ENCODE measurements at places on chromosomes 5 and 9.

GRCh38 chr5:96818125-96818788 is 10.5 kb upstream of the ERAP1 start:
- no peak for DNase-seq

DNA sequence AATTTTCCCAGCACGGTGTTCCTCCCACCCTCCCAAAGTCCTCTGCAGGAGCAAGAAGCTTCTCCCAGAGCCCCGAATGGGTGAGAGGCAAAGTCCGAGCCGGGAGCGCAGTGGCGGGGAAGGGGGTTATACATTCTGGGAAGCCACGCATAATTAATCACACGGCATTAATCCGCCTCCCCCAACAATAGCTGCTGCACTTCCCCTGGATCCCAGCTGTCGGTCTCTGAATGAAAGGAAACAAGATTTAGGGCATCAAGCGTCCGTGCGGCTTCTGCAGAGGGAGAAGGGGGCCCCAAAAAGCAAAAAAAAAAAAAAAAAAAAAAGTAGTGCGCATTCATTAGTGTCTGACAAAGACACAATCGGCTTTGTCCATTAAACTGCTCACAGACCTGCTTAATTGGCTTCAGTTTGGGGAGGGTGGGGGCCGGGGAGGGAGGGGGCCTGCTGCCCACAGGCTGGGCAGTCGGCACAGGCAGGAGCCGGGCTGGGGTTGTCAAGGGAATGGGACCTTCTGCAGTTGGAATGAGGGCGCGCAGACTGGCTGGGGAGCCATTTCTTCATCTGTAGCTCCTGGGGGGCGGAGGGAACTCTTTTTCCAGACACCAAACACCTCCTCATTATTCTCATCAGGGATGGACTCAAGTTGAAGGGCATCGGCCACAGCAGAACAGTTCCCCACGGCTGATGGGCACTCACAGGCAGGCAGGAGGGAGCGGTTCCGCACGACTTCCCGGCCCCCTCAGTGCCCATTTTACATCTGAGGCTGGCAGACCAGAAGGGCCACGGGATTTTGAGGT is 3.4 kb downstream of the NOTCH1 start:
- DNase-seq: no peak

DNA sequence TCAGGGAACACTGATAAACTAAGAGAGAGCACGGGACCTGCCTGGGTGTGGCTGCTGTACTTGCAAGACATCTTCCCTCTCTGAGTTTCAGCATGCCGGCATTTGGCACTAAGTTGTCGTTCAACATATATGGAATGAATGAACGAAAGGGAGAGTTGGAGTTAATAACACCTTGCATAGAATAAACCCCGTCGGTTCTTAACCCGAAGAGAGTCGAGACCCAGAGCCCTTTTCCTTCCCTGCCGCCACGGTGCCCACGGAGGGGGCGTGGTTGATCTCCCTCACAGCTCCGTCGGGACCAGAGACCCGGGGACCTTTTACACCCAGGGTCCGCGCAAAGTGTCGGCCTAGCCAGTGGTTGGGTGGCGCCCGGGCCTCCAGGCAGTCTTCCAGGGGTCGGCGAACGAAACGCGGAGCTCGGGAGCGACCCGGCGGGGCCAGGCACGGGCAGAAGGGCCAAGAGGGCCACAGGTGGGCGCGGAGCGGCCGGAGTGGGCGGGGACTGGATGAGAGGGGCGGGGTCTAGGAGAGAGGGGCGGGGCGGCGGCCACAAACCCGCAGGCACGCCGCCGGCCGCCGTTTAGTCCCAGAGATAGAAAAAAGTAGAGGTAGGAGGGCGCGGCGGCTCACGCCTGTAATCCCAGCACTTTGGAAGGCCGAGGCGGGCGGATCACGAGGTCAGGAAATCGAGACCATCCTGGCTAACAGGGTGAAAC is 735 bp upstream of the RPL26L1 start:
- DNase-seq: peak; percentile 61

GRCh38 chr9:79578891-79579290 is 7.1 kb downstream of the TLE4 start:
- DNase-seq: no peak

GRCh38 chr5:124876983-124877382 is 130.5 kb upstream of the ZNF608 start:
- no peak for DNase-seq

DNA sequence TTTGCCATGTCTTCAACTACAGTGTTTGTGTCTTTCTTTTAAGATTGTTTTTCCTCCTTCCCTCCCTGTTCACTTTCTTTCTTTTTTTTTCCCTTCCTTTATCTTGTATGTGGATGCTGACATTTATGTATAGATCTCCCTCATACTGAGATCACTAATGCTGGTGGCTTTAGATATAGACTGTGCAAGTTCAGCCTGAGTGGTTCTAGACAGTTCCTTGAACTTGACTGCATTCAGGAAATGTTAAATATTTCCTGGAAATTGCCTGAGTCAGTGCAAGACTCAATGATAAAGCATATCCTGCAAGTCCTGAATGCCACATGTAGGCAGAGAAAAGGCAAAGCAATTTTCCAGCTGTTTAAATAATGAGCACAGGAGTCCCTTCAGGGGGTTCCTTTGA is 182.5 kb upstream of the NR3C1 start:
- no peak for DNase-seq

DNA sequence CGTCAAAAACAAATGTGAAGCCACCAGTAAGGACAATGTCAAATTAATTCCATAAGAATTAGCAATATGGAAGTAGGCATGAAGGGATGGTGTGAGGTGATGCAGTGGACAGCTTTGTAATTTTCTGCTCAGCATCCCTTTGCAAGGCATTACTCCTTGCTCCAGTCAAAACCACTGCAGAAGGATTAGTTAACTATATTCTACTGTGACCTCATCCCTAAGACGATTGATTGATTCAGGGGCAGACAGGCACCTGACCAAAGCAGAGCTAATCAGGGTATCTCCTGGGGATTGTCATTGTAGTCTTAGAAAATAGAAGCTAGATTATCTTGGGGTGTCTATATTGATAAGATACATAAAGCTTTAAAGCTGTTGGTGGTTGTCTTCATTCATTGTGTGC is 98.7 kb downstream of the NMUR2 start:
- no peak for DNase-seq

GRCh38 chr5:15844253-15844652 is 335.3 kb downstream of the MARCHF11 start:
- no peak for DNase-seq

Data from mesothelial cell of epicardium (in vitro differentiated cells).